MCF 10A (cell line): ENCODE measurements at places on chromosomes 16 and 17. TPM values are rescaled to one million over a fixed set of nuclear protein-coding genes. Genes with fewer than 3 reads are reported as not detected.

DNA sequence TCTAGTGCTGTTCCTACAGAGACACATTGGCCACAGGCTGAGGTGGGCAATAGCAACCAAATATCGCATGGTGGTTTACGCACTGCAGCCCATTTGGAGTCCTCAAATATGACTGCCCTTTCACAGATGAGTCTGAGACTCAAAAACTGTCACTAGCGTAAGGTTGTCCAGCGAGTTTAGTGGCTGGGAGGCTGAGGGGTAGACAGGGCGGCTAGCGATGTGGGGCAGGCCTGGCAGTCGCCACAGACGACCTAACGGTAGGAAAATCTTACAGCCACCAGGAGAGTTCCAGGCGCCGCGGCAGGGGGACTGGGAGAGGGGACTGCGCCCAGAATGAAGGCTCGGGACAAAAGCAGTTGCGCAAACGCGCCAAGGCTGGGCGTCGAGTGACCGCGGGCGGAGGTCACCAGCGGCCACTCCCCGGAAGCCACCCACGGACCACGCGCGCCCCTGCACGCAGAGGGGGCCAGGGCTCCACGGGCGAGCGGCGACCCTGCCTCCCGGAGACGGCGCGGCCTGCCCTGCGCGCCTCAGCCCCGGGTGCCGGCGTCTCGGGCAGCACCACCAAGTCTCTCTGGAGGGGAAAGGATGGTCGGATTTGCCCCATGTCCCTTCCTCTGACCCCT is 699 bp upstream of the MAP1LC3B start:
- peak overlapping the region; percentile 79 for H3K27ac ChIP-seq
- no peaks in the 10 kb centered on the region for H3K27me3 ChIP-seq
- peak; percentile 33 for DNase-seq
- H3K36me3 ChIP-seq: peaks cover 34% of the 10 kb centered on the region
- peaks cover 40% of the 10 kb centered on the region for H3K4me1 ChIP-seq

GRCh38 chr17:1638171-1638590 is 7.4 kb downstream of the SCARF1 start:
- DNase-seq: no peak
- H3K27ac ChIP-seq: no peak overlapping the region
- H3K4me3 ChIP-seq: no peak overlapping the region

DNA sequence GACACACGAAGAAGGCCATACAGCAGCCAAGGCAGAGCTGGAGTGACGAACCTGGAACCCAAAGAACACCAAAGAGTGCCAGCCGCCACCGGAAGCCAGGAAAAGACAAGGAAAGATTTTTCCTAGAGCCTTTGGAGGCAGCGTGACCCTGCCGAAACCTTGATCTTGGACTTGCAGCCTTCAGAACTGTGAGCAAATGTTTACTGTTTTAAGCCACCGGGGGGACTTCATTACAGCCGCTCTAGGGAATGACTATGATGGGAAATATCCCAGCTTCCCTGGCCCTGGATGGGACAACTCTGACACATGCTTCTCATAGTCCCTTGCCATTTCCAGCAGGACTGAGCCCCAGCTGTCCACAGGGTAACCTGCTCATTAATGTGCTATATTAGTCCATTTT is 270.6 kb downstream of the HAPSTR1 start:
- H3K36me3 ChIP-seq: no peaks in the 10 kb centered on the region
- no peak overlapping the region for H3K4me3 ChIP-seq
- no peak for DNase-seq
- H3K4me1 ChIP-seq: no peaks in the 10 kb centered on the region
- H3K27me3 ChIP-seq: no peaks in the 10 kb centered on the region
- H3K27ac ChIP-seq: no peak overlapping the region

DNA sequence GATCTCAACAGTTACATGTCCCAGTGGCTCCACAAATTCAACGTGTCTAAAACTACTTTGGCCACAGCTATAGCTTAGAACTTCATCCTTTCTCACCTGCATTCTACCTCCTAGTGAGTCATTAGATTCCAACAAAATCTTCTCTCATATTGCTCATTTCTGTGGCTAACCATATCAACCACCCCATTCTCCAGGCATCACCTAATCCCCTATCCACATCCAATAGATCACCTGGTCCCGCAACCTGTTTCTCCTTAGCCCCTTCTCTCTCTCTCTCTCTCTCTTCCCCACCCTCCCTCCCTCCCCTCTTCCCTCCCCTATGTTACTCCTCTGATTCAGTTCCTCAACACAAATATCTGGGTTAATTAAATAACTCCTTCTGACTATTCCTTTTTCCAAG is 64.6 kb downstream of the ANKFN1 start:
- H3K36me3 ChIP-seq: no peaks in the 10 kb centered on the region
- no peaks in the 10 kb centered on the region for H3K27me3 ChIP-seq
- no peak overlapping the region for H3K4me3 ChIP-seq
- H3K4me1 ChIP-seq: peaks cover 6% of the 10 kb centered on the region

- peaks cover 4% of the 10 kb centered on the region for H3K36me3 ChIP-seq
- no peak for DNase-seq
- no peaks in the 10 kb centered on the region for H3K4me1 ChIP-seq
- H3K27me3 ChIP-seq: peaks cover 12% of the 10 kb centered on the region
Observed at GRCh38 chr16:3922241-3922640, 41.7 kb upstream of the CREBBP start.

DNA sequence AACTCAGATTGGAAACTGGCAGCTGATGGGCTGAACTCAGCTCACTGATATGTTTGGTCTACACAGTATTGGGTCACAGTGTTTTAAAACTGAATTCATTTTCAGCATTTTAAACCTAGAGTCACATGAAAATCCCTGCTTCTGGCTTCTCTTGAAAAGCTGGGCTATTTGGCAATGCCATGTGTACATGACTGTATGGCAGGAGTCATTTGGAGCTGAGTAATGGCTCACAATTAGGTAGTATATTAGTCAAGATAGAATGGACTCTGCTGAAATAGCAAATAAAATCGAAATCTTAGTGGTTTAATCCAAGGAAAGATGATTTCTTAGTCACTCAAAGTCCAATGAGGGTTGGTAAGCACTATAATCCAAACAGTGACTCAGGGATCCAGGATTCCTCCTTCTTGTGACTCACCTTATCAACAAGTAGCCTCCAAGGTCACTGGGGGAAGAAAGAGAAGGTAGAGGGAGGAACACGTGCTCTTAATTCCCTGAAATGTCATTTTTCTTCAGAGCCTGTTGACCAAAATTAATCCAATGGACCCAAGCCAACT is 13.9 kb upstream of the PMP22 start:
- H3K4me3 ChIP-seq: no peak overlapping the region
- peak; percentile 69 for DNase-seq
- peaks cover 7% of the 10 kb centered on the region for H3K36me3 ChIP-seq
- H3K27ac ChIP-seq: no peak overlapping the region
- peaks cover 26% of the 10 kb centered on the region for H3K27me3 ChIP-seq

- H3K36me3 ChIP-seq: no peaks in the 10 kb centered on the region
- no peak overlapping the region for H3K27ac ChIP-seq
- H3K27me3 ChIP-seq: peaks cover 48% of the 10 kb centered on the region
- peak; percentile 38 for DNase-seq
Observed at GRCh38 chr17:41455236-41455635, 11.9 kb downstream of the KRT32 start.

DNA sequence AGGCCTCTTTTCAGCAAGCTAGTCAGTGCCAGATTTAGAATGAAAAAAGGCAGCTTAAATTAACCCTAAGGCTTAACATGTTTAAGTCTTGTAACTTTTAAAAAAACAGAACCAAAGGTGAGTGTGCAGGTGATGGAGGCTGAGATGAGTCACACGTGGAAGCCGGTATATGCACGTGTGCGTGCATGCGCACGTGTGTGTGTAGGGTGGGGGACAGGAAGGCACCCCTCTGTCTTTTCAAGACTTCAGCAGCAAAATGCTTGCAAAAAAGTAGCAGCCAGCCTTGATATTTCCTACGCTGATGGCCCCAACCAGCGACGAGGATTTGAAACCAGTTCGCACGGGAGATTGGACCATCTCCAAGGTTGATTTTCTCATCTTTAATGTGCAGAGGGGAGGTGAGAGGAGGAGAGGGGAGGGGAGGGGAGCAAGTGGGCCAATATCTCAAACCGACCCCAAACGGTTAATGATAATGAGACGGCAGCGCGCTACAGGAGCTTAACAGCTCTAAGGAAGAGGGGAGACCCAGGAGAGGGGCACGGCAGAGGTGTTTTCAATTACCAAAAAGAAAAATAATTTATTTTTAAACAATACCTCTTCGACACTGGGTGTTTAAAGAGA is 154.7 kb downstream of the ZNF423 start:
- no peaks in the 10 kb centered on the region for H3K36me3 ChIP-seq
- H3K27ac ChIP-seq: no peak overlapping the region
- no peak overlapping the region for H3K4me3 ChIP-seq
- H3K27me3 ChIP-seq: peaks cover 23% of the 10 kb centered on the region

DNA sequence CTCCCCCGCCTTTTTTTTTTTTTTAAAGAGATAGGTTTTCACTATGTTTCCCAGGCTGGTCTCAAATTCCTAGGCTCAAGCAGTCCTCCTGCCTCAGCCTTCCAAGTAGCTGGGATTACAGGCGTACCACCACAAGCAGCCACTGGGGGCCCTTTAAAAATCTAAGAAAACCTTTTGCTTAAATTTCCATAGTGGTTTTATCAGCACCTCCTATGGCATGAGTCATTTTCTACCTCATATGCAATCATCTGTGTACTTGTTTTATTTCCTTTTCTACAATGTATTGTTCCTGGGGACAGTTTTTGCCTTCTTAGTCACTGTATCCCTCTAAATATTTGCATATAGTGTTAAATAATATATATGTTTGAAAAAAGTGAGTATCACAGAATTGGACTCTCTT is 29.2 kb downstream of the GNA13 start:
- no peak overlapping the region for H3K4me3 ChIP-seq
- peak; percentile 72 for DNase-seq
- peak overlapping the region; percentile 42 for H3K27ac ChIP-seq
- H3K36me3 ChIP-seq: no peaks in the 10 kb centered on the region
- H3K27me3 ChIP-seq: no peaks in the 10 kb centered on the region

DNA sequence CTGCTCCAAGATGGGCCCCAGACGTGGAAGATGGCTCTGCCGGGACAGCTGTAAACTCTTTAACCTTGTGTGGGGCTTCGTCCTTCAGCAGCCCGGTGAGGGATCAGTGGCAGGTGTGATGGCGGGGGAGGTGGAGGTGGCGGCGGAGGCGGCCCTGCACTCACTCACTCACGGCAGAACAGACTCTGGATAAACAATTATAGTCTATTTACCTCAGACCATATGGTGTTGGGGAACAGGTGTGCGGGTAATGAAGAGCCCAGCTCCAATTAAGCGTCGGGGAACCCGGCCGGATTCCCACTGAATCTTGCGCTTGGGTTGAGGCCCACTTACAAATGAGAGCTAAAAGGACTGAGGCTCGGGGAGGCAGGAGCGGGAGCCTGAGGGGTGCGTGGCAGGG is 104.3 kb upstream of the SDK2 start:
- no peak overlapping the region for H3K4me3 ChIP-seq
- H3K36me3 ChIP-seq: no peaks in the 10 kb centered on the region
- no peak overlapping the region for H3K27ac ChIP-seq
- no peaks in the 10 kb centered on the region for H3K4me1 ChIP-seq
- H3K27me3 ChIP-seq: peaks cover 43% of the 10 kb centered on the region

The CTRB2 gene
- not detected in 2 replicates for total RNA-seq

The SLC13A2 gene
- not detected in 2 replicates for total RNA-seq

The NKD1 gene
- 0.07 and 0.29 TPM in 2 replicates for total RNA-seq

The ZBTB4 gene
- 26.3 and 29.1 TPM in 2 replicates for total RNA-seq
